ENCODE measurements at places on chromosomes 11 and 22.

DNA sequence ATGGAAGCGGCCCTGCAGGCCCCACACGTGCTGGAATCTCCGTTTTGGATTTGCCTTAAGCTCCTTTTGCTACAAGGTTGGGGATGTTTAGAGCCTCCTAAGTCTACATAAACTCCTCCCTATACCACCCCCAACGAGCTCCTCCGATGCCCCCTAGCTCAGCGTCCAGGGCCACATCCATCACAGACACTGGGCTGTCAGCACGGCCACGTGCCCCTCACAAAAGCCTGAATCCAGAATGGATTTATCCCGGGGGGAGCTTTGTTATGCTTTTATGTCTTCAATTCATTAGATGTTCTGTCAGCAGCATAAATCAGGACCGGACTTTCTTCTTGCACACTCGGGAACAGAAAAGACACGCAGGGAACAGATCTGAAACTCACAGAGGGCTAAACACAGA, 52.6 kb upstream of the CD82 start:
- DNase-seq = no peak

GRCh38 chr11:62599901-62600300, 1.8 kb downstream of the MTA2 start:
- peak; percentile 54 for DNase-seq

DNA sequence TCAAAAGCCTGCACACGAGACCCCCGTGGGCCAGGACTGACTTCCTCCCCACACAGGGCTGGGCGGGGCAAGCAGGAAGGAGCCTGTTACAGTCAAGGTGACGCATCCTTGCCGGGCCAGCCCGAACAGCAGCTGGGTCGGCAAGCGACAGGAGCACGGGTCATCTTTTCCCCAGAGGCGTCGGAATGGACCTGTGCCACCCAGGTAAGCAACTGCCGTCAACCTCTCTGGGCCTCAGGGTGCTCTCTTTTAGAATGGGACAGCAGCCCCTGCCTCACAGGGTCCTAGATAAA, at the start of gene CYTH4:
Gene CYTH4 (plus strand): TSS at position 124 of the 293 bp plus-strand sequence. CDS start 62 bp downstream, at position 186.
- DNase-seq = peak; percentile 75

DNA sequence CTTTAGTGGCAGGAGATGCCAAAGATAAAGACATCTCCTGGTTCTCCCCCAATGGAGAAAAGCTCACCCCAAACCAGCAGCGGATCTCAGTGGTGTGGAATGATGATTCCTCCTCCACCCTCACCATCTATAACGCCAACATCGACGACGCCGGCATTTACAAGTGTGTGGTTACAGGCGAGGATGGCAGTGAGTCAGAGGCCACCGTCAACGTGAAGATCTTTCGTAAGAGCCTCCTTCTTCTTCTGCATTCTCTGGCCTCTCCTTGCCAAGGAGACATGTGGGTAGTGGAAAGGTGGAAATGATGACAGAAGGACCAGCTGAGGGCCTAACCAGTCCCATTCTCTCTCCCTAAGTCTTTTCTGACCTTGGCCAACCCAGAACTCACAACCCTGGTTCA, 110.1 kb upstream of the TTC12 start:
- DNase-seq = no peak

GRCh38 chr11:110186456-110186855, 93.3 kb downstream of the ZC3H12C start:
- no peak for DNase-seq

- no peak for DNase-seq
Measured at GRCh38 chr11:68004551-68005335, 846 bp upstream of the UNC93B1 start.

DNA sequence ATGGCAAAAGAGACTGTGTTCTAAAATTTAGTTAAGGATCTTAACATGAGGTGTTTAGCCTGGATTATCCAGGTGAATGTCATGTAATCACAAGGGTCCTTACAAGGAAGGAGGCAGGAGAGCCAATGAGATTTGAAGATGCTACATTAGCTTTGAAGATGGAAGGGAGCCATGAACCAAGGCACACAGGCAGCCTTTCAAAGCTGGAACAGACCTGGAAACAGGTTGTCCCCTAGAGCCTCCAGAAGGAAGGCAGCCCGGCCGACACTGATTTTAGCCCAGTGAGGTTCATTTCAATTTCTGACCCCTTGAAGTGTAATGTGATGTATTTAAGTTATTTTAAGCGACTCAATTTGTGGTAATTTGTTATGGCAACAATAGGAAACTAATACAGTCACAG, 195.3 kb upstream of the MTMR2 start:
- DNase-seq = no peak

DNA sequence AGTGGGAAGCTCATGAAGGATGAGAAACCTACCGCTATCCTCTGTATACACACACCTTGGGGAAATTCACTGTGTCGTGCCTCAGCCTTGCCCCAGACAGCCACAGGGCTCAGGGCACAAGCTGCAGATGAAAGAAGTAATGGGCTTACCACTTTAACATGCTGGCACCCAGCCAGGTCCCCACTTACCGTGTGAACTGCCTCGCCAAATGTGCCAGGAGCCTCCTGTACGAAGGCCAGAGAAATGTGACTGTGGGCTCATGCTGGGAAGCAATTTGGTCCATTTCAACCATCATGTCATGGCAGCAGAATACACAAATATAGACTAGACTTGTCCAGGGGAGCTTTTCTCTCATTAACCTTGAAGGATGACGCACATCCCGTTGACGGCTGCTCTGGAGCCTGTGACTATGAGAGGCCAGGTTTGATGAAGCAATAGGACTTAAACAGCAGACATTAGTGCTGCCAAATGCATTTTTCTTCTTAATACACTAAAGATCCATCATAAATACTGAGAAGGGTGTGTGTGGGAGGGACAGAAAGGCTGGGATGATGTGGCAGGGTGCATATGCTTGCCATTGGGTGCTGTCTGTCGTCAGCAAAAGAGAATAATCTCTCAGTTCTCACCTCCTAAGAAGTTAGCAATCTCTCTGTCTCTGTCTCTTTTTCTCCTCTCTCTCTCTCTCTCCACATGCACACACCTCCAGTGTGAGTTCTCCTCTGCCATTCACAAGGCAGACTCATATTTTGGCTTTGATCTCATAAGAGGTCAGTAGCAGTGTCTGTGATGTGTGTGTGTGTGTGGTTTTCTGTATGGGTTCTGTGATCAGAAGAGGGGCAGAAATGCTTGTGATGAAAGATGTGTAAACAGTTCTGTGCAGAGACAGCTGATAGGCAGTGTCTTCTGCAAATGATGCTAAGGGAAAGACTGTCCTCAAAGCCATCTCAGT, 142.4 kb downstream of the KIRREL3 start:
- no peak for DNase-seq

- DNase-seq = peak; percentile 8
Measured at GRCh38 chr11:90476442-90477007, 253.7 kb upstream of the CHORDC1 start.

DNA sequence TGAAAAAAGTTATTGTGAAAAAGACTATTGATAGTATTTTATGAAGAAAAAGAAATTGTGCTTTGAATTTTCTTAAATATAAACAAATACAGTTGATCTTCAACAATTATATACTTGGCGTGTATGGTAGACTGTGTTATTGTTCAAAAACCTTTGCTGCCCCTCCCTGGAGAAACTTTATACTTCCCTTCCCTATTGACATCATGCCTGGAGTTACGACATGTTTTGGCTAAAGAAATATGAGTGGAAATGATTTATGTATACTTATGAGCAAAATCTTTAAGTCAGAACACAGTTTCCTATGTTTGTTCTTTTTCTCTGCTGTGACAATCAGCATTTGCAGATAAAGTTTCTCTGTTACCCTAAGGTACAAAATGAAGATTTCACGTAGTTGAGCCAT, 243.8 kb downstream of the TMEM135 start:
- DNase-seq = no peak

DNA sequence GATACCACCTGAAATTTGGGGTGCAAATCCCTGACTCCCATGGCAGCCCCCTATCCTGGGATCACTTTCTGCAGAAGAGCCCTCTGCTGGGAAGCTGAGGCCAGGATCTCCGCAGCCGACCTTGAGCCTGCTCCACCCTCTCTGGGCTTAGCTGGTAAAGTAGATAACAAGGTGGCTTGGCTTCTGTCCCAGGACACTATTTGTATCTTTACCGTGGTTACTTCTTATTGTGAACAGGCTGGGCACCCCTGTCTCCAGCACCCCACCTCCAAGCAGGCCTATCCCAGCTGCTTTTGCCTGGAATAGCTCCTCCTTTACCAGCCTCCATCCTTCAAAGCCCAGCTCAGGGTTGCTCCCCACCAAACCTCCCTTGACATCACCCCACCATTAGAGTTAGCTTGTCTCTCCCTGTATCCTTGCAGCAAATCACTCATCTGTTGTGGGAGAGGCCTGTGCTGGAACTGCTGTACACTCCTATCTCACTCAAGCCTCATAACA, 35.2 kb upstream of the P2RY2 start:
- no peak for DNase-seq

- no peak for DNase-seq
Measured at GRCh38 chr22:50737728-50738648, at the start of gene ACR. Gene ACR (plus strand): TSS chr22:50738204. CDS start chr22:50738236, 32 bp downstream.

- no peak for DNase-seq
Measured at GRCh38 chr22:31874821-31875220, 69.5 kb upstream of the YWHAH start.

DNA sequence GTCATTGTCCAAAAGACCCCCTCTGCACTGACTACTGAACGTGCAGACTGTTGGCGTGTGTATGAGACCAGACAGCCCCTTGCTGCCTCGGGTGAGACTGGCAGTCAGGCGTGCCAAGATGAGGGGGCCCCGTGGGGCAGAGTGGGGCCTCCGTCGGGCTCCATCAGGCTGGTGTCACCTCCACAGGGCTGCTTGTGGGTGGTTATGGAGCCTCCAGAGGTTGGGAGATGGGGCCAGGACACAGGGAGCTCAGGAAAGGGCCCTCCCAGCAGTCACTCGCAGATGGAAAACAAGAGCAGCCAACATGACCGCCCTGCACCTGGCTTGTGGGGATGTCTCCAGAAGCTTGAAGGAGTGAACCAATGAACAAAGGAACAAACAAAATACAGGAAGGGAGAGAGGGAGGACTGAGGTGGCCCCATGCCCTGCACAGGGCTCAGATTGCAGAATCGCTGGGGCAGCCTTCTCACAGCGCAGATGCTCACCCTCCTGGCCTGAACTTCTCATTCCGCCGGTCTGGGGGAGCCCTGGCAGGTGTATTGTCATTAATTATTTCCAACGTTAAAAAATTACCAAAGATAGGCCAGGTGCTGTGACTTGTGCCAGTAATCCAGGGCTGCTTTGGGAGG, 5.5 kb upstream of the PHLDA2 start:
- no peak for DNase-seq

GRCh38 chr22:42586381-42586780, 28.3 kb downstream of the POLDIP3 start:
- DNase-seq = no peak

GRCh38 chr11:11866203-11866602, 24.4 kb downstream of the USP47 start:
- no peak for DNase-seq

DNA sequence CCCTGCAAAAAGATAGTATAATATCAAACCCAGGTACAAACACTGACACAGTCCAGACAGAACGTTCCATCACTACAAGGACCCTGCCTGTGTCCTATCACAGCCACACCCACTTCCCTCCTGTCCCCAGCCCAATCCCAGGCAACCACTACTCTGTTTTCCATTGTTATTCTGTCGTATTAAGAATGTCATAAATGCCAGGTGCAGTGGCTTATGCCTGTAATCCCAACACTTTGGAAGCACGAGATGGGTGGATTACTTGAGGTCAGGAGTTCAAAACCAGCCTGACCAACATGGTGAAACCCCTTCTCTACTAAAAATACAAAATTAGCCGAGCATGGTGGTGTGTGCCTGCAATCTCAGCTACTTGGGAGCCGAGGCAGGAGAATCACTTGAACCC, 89.0 kb downstream of the TRMU start:
- no peak for DNase-seq

- DNase-seq = no peak
Measured at GRCh38 chr11:14306481-14306880, 52.5 kb downstream of the RRAS2 start.

DNA sequence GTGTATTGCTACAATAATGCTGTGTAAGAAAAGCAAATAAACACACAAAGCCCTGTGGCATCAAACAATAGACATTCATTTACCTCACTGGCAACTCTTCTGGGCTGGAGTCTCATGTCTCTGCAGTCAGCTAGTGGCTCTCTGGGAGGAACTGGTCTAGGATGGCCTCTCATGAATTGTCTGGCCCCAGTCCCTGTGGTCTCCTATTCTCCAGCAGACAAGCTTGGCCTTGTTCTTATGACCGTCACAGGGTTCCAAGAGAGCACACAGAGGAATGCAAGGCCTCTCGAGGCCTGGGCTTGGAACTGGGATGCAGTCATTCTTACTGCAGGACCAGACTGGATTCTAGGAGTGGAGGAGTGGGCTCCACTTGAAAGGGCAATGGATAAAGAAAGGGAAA, 141.2 kb upstream of the NTM start:
- DNase-seq = no peak
